ENCODE measurements at places on chromosomes 12 and 14. TPM values are rescaled to one million over a fixed set of nuclear protein-coding genes. Genes with fewer than 3 reads are reported as not detected.

DNA sequence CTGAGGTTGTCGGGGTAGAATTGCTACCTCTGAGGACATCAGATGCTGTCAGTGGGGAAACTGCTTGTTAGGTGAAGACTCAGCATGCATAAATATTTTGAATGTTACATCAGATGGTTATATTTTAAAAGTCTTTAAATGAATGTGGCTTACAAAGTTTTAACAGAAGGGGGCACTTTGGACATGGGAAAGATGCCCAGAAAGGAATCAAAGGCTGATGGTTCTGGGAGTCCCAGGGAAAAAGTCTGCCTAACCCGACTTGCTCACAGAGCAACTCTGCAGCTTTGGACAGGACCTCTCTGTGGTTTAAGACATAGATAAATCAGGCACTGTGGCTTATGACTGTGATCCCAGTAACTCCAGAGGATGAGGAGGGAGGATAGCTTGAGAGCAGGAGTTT lies 474.9 kb downstream of the ATP23 start:
- peak; percentile 88 for DNase-seq

DNA sequence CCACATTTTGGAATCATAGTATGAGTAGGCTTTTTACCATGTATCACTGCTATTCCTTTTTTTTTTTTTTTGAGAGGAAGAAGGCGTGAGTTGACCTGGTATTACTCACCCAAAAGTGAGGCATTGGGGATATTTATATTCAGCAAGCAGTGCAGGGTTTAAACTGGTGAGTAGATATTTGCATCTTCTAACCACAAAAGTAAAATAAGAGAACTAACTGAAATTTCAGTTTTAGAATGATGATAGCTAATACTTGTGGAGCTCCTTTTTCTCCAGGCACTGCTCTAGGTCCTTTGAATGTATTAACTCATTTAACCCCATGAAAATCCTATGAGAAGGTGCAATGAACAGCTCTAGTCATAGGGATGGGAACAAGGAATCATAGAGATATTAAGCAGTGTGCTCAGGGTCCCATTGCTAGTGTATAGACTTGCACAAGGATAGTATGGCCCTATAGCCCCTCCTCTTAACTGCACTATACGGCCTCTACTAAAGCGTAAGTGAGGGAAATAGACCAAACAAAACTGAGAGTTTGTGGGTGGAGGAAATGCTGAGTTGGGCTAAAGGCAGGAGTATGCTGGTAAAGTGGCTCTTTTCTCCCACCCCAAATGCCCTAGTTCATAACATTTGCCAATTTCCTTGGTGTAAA lies 104.3 kb upstream of the MAX start:
- peak; percentile 91 for DNase-seq

DNA sequence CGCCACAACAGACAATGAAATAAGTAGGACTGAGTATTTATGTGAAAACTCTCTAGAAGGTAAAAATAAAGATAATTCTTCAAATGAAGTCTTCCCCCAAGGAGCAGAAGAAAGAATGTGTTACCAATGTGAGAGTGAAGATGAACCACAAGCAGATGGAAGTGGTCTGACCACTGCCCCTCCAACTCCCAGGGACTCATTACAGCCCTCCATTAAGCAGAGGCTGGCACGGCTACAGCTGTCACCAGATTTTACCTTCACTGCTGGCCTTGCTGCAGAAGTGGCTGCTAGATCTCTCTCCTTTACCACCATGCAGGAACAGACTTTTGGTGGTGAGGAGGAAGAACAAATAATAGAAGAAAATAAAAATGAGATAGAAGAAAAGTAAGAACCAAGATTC lies 82.7 kb downstream of the VEZT start:
- DNase-seq: no peak

DNA sequence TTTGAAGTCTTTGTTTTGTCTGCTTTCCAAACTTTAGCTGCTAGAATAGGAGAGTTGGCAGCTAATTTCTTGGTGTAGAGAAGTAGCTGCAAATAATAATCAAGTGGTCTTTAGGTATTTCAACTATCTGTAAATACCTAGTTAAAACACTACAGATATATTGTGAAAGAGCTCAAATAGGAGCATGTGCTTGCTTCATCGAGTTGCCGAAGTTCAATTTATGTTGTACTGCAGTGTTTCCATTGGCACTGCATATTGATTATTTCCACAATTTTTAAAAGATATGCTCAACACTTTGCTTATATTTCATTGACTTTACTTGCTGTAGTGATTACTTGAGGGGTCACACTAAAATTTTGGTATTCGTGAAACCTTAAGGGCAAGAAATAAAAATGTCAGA lies 131.6 kb upstream of the BMP4 start:
- no peak for DNase-seq

GRCh38 chr14:102588821-102589220 lies 3.6 kb upstream of the RCOR1 start:
- DNase-seq: no peak

DNA sequence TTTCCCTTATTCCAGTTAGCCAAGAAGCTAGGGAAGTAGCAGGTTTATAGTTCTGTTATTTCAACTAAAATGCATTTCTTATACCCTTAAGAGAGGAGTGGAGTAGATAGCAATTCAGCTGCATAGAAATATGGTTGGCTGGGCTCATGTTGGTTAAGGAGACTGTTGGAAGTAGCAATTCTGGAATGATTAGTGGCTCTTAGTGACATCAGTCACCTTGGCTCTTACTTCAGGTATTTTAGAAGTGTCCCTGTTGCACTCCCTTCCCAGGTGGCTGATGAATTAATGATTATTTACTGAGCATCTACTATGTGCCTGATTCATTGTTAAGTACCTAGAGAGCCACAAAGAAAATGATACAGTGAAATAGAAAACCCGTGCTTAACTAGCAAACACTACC lies 128.1 kb downstream of the MGST1 start:
- no peak for DNase-seq

DNA sequence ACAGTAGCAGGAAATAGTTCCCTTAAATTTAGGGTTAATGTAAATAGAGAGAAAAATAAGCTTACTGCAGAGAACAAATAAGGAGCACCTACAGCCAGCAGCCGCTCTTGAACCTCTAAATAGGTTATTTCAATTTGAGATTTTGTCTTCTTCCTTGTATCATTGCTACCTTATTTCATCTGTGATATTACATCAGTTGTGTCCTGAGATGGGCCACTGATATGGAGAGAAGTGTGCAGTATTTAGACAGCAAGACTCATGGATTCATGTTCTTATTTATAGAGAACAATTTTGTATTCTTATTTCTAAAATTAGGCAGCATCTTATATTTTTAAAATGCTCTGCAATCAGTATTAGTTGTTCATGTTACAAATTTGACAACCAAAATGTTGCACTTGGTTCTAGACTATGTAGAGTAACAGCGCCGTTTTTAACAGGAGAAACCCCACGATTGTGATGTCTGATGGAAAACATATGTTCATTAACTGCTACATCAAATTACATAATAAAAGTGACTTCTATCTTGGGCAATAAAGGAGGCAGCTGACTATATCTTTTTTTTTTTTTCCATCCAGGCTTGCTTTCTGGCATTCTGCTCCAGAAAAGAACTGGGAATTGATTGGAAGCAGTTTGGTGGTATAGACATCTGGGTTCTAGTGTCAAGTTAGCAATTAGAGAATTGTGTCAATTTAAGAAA lies 117.9 kb downstream of the CAND1 start:
- DNase-seq: no peak

- no peak for DNase-seq
These were observed 23.7 kb downstream of the LGMN start for GRCh38 chr14:92724516-92725340.

DNA sequence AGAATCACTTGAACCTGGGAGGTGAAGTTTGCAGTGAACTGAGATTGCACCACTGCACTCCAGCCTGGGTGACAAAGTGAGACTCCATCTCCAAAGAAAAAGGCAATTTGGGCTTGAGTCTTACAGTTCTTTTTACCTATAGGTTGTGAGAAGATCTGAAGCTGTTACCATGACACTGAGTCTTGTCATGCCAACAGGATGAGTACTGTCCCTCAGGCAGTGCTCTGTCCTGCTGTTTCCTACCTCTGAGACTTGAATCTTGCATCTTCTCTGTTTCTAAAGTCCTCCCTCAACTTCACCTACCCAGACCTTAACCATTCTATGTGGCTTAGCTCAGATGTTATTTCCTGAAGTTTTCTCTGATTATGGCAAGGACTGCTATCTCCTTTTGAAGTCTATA lies 400.8 kb upstream of the PRICKLE1 start:
- DNase-seq: no peak

DNA sequence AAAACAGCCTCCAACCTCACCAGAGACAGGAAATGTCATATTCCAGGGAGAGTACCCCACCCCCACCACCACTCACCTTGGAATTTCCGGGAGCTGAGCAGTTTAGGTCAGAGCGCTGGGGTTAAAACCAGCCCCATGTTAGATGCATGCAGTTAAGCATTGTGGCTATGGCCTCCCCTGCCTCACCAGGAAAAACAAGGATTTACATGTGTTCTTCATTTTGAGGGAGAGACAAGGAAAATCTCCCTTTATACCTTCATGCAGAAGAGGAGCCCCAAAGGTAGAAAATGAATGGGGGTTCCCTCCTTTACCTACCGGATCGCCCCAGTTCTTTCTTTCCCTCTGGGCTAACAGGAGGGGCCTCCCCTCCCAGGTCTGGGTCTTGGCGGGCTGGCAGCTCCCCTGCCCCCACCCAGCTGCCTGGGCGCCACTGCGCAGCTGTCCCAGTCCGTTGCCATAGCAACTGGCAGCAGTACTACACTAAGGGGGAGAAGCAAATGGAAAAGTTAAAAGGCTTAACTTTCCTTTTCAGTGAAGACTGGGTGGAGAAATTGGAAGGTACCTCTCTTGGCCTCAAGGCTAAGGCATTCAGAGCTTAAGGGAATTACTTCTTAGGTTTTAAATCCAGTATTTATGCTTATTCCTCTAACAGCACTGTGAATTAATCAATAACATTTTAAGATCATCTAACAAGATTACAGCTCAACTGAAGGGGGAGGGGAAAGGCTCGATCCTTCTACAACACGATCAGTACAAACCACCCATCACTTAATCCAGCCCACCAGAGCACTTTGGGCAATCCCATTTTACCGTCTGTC lies 20.5 kb downstream of the CBX5 start:
- DNase-seq: peak; percentile 87

- peak; percentile 1 for DNase-seq
These were observed 663 bp downstream of the WASHC3 start for GRCh38 chr12:102061096-102061559.

- no peak for DNase-seq
These were observed 19.4 kb upstream of the EIF2B2 start for GRCh38 chr14:74983343-74983742.

GRCh38 chr12:77830583-77831351 lies at the start of gene NAV3:
Gene NAV3 (plus strand): TSS chr12:77830894. CDS start chr12:77831462, 568 bp downstream.
- DNase-seq: no peak

GRCh38 chr12:108642269-108642870 lies 8.7 kb upstream of the SELPLG start:
- DNase-seq: no peak

GRCh38 chr14:34711169-34711568 lies 3.2 kb downstream of the CFL2 start:
- DNase-seq: peak; percentile 94

GRCh38 chr12:131057722-131058515 lies 104.2 kb downstream of the ADGRD1 start:
- no peak for DNase-seq

DNA sequence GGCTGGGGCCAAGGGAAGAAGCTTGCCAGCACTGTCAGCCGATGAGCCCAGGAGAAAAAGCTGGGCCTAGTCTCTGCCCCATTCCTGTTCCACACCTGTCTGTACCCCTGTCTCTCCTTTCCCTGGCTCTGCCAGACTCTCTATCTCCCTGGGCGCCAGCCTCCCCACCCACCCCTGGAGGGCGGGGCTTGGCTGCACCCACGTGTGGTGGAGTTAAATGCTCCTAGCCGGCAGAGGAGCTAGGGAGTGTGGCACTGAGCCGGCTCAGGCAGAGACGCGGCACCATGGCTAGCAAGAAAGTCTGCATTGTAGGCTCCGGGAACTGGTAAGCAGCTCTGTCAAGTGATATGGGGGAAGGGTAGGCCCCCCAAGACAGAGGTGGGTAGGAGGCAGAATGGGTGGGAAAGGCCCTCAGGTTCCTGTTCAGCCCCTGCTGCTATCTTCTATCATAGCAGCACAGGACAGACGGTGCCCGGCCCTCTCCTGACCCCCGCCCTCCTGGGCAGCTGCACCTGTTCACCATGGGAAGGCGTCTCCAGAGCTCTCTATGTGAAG lies at the start of gene GPD1:
Gene GPD1, plus strand, starts transcription at position 242 of the 555 bp plus-strand sequence. Its CDS starts 43 bp downstream, at position 285.
- DNase-seq: peak; percentile 28

- no peak for DNase-seq
These were observed 75.9 kb upstream of the RGS6 start for GRCh38 chr14:71856199-71856919.

DNA sequence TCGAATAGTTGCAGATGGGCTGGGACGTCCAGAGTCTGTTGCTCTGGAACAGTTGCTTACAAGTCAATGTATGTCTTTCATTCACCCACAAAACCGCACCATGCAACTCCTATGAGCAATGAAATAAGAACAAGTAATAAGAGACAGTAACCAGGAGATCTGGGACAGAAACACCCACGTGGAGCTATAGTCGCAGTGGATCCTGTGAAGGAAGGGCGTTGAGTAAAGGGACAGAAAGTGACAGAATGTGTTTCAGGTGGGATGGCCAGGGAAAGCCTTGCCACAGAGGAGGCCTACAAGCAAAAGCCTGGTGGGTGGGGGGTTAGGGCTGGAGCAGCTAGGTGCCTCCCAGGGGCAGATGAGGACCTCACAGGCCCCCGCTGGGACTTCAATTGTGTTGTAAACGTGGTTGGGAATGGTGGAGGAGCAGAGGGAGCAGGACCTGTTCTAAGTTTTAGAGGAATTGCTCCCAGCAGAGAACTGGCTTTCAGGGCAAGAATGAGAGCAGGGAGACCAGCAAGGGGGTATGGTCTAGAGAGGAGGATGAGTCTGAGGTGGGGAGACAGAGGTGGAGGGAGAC lies 86.7 kb upstream of the FZD10 start:
- DNase-seq: no peak

TSPAN31 gene
- 71.2 TPM for total RNA-seq

CCDC197 gene
- not detected for total RNA-seq

RNU4-1 gene
- under 0.01 TPM for total RNA-seq

MMP19 gene
- 8.6 TPM for total RNA-seq

COL2A1 gene
- total RNA-seq: not detected

HEBP1 gene
- 14.7 TPM for total RNA-seq

Measured in IMR-90 (cell line).